ENCODE measurements at places on chromosomes 1 and 21.

- no peak for DNase-seq
Observed at GRCh38 chr21:29888437-29888836, 51.4 kb downstream of the GRIK1 start.

GRCh38 chr1:39754026-39754570 is 15.4 kb downstream of the PPIE start:
- DNase-seq = no peak

- DNase-seq = no peak
Observed at GRCh38 chr1:29856340-29857114, 620.2 kb downstream of the PTPRU start.

DNA sequence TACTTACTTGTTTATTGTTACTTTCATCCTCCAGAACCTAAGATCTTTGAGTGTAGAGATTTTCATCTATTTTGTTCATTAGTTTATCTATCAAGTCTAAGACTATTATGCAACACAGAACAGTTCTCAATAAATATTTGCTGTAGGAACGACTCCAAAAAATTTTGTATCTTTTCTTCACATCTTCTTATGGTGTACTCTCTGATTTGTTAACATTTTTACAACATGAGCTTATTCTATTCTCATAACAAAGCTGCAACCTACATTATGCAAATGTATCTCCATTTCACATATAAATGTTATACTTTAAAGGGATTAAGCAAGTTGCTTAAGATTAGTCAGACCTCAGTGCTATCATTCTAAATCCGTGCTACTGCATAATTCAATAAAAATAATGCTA is 514.2 kb upstream of the ZP4 start:
- DNase-seq = no peak

DNA sequence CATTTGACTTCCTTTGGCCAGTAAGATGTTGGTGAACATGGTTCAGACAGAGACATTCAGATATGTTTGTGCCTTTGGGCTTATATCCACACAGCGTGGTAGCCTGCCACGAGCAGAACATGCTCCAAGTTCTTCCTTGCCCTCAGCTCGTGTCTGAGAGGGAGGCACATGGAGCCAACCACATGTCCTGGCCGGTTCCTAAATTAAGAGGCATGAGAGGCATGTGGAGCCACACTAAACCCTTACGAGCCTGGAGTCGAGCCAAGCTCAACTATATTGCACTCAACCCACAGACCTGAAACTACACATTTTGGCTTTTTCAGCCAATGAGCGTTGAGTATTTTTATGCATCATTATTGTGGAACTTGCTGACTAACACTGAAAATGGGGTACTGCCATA is 133.7 kb upstream of the KCNK1 start:
- DNase-seq = no peak

DNA sequence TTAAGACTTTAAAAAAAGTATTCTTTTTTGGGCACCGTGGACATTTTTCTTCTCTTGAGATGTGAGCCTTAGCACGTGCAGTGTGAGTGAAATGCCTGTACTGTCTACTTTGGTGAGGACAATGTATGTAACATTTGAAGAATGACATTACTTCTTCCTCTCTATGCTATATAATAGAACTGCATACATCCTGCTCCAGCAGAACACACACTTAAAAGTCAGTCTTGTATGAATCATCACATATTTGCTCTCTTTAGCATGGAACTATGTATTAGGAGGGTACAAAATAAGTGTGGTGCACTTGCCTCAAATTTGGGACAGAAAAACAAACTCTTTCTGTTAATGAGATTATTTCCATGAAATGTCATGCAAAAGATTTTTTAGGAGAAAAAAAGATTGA is 358.4 kb upstream of the SGIP1 start:
- no peak for DNase-seq
